ENCODE measurements at places on chromosomes 7 and 10.
A peak's percentile ranks its signal among the peaks of the same experiment; 100 is the strongest.

DNA sequence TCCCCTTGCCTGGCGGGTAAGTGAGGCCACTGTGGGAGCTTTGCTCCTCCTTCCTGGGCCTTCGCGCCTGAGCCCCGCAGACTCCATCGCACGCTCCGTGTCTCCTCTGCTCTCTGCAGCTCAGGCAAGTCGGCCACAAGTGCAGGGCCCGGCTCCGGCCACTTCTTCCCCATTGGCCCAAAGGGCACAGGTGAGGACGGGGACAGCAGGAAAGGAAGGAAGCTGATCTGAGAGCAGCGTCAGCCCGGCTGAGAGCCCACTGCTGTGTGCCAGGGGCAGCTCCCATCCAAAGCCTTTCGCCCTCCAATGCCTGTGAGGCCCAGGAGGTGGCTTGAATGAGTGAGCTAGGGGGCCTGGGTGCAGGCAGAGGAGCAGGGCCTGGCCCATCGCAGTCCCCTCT is 33.7 kb upstream of the RHEB start:
- no peak for DNase-seq

DNA sequence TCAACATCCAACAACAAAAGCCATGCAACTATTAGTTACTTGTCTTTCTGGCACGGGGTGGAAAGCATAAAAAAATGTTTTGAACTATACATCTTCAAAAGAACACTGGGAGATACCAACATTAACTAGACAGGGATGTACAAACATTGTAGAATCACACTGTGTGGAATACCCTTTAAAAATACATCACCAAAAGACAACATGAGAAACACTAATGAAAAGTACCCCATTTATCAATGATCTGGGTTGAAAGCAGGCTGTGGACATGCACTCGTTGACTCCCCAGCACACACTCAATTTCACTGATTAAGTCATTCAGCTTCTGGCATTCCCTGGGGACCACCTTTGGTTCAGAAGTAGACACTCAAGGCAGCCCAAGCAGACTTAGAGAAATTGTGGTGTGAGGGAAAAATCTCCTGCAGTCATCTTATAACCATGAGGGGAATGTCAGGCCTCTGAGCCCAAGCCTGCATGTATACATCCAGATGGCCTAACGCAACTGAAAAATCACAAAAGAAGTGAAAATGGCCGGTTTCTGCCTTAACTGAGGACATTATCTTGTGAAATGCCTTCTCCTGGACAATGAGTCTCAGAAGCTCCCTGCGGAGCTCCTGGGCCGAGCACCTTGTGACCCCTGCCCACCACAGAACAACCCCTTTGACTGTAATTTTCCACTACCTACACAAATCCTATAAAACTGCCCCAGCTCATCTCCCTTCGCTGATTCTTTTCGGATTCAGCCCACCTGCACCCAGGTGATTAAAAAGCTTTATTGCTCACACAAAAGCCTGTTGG is 53.0 kb downstream of the CACUL1 start:
- DNase-seq, result no peak

- no peak for DNase-seq
Observed at GRCh38 chr10:514137-514671, 175.3 kb downstream of the DIP2C start.

DNA sequence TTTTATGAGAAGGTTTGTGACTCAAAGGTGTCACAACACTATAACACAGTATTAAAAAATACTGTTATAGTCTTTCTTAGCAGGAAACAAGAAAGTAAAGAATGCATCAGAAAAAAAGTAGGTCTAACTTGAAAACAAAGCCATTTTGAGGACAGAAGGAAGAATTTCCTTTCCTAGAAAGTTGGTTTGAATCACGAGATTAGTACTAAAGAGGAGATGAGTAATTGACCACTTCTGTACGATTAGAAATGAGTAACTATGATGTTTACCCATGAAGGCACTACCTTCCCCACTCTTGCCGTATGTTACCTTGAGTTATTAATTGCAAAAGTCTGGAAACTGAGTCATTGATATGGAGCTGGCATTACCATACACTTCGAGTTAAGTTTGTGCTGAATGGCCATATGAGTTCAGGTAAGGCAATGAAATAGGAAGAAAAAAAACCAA is 65.2 kb downstream of the FAM185A start:
- DNase-seq, result no peak

- no peak for DNase-seq
Observed at GRCh38 chr10:25615926-25616325, 318.1 kb upstream of the MYO3A start.

GRCh38 chr7:47596502-47597202 is 14.7 kb upstream of the TNS3 start:
- DNase-seq, result no peak

DNA sequence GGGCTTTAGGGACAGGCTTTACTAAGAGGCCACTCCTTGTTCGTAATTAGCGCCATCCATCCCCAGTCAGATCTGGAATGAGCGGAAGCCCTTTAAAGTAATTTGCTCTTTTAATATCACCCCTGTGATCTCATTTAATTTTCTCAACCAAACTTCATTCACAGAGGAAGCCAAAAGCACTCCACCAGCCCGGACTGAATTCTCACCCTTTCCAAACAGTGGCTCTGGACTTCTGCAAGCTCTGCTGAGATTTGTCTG is 43.1 kb downstream of the UNC5B start:
- no peak for DNase-seq

- no peak for DNase-seq
Observed at GRCh38 chr7:2554661-2555111, 638 bp downstream of the BRAT1 start.

- DNase-seq, result no peak
Observed at GRCh38 chr7:151539088-151539671, 19.5 kb upstream of the RHEB start.

GRCh38 chr10:36066102-36066501 is 424.0 kb upstream of the FZD8 start:
- no peak for DNase-seq

DNA sequence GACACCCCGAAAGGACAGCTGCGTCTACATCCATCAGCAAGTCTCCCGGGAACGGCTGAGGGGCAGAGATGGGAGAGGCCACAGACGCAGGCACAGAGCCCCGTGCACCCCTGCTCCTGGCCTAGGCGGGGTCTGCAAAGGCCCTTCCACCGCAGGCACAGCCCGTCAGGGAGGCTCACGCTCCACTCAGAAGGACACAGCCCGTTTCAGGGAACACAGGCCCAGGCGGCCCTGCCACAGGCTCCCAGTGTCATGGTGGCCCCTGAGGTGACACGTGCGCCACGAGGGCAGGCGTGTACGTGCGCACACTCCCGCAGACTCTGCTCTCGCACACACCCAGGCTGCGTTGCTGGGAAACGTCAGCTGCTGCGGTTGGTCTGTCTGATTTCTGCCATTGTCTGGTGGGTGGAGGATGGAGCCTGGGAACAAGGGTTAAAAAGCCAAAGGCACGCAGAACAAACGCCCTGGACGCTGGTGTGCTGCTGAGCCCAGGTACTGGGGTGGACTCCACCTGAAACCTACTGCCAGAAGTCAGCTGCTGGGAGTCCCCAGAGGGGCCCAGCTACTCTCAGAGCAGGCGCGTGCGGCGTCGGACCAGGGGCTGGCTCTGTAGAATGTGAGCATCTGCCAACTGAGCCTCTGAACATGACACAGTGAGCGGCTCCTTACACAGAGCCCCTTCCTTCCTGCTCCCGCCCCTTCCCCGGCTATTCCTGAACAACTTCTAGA is 13.1 kb downstream of the GPER1 start:
- DNase-seq, result no peak

GRCh38 chr7:30706316-30706715 is 24.1 kb upstream of the CRHR2 start:
- no peak for DNase-seq

- no peak for DNase-seq
Observed at GRCh38 chr7:32658034-32658433, 162.7 kb downstream of the AVL9 start.

GRCh38 chr7:128235471-128235870 is 5.6 kb upstream of the LEP start:
- DNase-seq, result no peak

DNA sequence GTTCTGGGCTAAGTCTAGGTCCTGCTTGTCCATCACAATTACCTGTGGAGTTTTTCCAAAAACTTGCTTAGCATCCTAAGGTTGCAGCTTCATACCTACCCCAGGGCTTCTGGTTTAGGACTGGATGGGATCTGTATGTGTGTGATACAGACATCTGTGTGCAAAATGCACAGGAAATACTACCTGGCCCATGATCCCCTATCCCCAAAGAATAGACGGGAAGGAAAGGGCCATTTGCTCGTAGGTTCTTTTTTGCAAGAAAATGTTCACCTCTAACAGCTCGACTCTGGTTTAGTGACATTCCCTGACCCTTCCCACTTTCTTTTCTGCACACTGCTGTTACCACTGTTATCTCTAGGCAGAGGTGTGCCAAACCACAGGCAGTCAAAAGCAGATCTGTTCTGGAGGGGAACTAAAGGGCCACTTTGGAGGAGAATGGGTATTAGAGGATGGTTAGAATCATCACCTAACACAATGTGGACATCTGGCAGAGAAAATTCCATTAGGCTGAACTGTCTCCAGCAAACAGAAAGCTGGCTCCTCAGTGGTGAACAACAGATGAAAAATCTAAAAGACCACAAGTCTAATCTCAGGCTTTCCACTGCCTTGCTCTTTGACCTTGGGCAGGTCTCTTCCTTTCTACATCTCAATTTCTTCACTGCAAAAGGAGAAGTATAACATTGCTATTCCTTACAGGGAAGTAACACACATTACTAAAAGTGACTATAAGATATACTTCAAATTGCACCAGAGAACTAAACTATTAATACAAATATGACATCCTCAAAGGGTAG is 107.4 kb downstream of the UBE2H start:
- DNase-seq, result peak; percentile 40

- no peak for DNase-seq
Observed at GRCh38 chr10:132303361-132304115, 4.2 kb downstream of the STK32C start.

DNA sequence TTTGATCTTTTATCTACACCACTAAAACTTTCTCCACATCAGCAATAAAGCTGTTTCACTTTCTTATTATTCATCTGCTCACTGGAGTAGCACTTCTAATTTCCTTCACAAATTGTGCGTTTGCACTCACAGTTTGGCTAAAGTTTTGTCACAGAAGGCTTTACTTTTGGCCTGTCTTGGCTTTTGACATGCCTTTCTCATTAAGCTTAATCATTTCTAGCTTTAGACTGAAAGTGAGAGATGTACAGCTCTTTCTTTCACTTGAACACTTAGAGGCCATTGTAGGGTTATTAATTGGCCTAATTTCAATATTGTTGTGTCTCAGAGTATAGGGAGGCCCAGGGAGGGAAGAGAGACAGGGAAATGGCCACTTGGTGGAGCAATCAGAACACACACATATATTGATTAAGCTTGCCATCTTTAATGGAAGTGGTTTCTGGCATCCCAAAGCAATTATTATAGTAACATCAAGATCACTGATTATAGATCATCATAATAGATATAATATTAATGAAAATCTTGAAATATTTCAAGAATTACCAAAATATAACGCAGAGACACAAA is 512.5 kb downstream of the ETV1 start:
- no peak for DNase-seq

GRCh38 chr7:130384841-130385599 is 4.7 kb downstream of the CPA1 start:
- no peak for DNase-seq

DNA sequence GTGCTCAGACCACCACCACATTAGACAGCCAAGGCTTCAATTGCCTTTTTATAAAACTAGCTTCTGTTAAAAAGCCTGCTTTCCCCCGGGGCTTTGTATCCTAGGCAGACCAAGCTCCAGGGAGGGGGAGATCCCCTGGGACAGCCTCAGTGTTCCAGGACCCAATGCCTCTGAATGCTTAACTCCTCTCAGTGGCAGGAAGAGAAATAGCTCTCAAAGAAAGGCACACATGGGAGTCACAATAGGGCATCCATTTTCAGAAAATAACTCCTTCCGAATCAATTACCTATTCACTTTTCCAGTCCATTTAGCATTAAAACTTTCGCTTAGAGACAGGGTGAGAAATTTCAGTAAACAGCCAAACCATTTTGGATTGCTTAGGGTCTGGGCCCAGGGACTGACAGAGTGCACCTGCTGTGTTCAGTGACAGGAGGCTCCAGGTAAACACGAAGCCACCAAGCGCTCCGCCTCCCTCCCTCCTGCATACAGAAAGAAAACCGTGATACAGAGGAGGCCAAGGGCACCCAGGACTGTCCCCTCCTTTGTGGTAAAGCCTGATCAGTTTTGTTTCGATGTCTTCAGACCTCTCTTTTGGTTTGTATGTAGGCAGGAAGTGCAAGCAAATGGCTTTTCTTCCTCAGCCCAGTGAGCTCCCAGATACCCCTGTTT is 599.7 kb downstream of the KCNMA1 start:
- no peak for DNase-seq

DNA sequence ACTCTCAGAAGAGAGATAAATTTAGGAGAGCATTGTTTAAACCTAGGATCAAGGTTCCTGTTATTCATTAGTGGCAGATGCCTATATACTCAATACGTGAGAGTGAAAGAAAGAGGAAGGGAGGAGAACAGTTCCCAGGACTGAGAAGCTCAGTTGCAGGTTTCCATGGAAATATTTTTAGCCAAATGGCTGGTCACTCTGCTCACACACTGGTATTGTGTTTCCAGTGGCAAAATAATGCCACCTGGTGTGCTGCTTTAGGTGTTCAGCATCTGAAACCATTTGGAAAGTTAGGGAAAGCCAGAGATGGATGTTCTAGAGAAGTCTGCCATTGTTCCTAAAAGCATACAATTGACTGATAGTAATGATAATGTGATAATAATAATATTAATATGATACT is 827.7 kb downstream of the SORCS3 start:
- DNase-seq, result no peak

DNA sequence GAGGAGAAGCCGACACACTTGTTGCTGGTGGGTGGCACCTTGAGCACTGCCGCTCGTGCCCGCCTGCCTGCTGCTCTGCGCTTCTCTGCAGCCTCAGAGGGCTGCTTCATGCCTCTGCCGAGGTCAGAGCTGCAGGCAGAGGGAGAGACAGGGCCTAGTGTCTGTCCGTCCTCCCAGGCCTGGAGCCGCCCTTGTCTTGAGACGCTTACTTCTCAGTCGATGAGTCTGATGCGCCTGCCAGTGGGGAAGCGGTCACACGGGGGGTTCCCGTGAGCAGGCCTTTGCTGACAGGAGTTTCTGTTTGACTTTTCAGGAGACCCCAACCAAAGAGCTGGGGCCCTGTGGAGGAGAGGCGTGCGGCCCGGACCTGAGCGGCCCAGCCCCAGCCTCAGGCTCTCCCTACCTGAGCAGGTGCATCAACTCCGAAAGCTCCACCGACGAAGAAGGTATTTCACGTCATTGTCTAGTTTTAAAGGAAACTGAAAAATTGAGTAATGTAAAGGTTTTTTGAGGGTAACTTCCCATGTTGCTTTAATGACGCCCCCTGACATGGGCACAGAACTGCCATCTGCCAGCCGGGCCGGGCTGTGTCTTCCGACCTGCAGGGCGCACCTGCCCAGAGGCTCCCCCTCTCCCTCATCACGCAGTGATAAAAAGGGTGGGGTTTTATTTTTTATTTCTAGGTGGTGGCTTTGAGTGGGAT is 7.8 kb upstream of the BHLHA15 start:
- DNase-seq, result no peak

All from inflammatory macrophage treated with lipopolysaccharide for 1 hour (primary cell).